ENCODE measurements at places on chromosomes 1 and 21.

GRCh38 chr1:156244126-156244525, 2.1 kb downstream of the BGLAP start:
- DNase-seq = no peak

DNA sequence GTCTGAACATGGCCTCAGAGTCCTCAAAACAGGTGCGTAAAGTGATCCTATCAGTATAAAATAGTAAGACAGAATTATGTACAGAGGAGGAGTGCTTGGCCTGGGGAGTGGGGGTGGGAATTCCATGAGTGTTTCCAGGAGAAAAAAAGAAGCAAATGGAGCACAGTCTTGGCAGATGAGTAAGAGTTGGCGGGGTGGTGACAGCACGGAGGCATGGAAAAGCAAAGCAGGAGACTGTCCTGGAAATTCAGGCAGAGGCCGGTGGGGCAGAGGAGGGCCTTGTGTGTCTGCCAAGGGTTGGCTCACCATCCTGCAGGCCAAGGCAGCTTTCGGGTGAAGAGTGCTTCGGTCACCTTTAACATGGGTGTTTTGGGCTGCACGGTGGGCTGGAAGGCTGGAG, 63.4 kb downstream of the OPTC start:
- DNase-seq = no peak

DNA sequence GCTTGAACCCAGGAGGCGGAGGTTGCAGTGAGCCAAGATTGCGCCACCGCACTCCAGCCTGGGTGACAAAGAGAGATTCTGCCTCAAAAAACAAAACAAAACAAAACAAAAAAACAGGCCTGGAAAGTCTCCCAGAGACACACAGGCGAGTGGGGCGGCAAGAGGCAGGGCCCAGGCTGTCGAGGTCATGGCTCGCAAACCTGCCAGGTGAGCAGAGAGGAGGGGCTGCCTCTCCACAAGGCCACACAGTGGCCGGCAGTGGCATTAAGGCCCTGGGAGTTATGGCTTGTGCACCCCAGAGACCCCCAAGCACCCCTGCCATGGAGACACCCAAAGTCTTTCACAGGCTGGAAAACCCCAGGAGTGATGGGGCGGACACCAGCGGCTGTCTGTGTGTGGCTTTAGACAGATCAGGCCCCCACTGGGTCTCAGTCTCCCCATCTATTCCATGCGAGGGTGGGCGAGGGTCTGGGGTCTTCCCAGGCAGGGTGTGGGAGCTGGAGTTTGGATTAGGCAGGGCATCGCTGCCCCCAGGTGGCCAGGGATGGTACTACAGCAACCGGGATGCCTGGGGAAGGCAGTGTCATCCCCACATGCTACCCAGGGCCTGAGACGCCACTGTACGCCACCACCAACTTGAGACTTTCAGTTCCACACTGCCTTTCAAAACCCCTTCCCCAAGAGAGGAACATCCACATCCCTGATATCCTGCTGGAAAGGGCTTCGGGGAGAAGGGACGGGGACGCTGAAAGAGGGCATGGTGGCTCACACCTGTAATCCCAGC, 7.3 kb upstream of the CTRC start:
- peak; percentile 68 for DNase-seq

DNA sequence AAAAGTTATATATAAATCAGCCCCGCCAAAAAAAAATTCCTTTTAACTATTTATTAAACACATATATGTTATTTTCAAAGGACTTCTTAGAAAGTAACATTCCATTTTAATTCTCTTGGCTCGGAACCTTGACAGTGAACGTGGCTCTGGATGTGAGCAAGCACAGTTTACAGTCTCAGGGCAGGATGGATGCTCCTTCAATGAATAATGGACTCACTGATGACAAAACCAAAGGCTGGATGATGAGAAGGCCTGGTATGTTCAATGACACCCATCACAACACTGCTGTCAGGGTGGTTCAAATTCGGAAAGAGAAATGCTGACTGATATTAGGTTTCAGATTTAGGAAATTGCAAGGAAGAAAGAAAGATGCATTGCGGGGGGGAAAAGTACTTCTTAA, 148.8 kb downstream of the SIPA1L2 start:
- no peak for DNase-seq

GRCh38 chr1:84956655-84957054, 40.3 kb downstream of the MCOLN2 start:
- no peak for DNase-seq

GRCh38 chr1:3231826-3232225, 162.8 kb downstream of the PRDM16 start:
- no peak for DNase-seq

GRCh38 chr1:66239834-66240233, 294.1 kb upstream of the SGIP1 start:
- no peak for DNase-seq

GRCh38 chr1:12276225-12276624, 46.4 kb downstream of the VPS13D start:
- no peak for DNase-seq

GRCh38 chr1:166489670-166490436, 323.1 kb upstream of the FAM78B start:
- no peak for DNase-seq

DNA sequence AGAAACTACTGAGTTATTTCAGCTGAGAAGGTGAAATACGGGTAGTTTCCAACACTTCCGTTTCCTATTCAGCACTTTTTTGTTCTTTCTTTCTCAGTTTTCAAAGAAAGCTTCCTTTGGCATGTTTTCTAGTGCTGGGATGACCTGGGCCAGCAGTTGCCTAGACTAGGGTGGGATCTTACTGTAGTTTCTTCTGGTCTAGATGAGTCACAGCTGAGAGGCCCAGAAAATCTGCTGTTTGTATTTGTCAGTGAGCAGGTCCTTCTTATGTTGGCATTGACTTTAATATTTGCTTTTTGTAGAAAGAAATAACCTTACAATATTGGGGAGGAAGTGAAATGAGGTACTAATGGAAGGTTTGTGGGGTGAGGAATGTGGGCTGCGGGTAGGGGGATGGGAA, 22.2 kb downstream of the C1orf21 start:
- DNase-seq = no peak

DNA sequence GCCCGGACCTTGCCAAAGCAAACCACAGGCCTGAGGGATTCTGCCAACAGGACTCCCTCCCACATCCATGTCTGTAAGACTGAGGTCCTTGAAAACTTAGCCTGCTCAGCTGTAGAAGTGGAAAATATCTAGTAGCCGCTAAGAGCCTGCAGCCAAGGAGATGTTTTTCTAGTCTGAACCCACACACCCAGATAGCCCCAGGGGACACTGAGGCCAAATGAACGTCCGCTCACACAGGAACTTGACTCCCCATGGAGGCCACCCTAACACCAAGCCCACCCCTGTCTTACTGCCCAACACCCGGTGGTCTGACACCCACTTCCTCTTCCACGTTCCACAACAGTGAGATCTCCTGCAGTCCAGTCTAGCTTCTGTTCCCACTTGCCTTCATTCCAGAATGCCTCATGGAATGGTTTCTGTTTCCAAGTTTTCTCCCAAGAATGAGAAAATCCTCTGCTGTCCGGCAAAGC, 174.8 kb downstream of the PLPP3 start:
- DNase-seq = no peak

DNA sequence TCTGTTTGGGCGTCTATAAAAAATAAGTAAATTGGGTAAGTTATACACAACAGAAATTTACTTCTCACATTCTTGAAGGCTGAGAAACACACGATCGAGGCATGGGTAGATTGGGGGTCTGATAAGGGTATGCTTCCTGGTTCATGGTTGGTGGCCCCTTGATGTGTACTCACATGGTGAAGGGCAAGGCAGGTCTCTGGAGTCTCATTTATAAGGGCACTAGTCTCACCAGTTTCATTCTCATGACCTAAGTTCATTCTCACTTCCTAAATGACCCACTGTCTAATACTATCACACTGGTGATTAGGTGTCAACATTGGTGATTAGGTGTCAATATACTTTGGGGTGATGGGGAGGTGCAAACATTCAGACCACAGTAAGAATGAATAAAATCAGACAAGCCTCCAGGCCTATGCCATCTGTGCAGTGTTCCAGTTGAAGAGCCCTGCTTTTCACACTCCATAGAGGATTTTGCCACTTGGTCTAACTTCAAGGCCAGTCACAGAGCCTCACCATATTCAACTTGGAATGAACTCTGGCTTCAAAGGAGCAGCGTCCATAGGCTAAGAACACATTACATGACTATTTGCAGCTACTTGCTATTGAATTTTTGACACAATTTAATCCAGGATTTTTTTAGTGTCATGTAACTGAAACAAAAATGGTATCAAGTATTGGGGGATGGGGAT, 2.5 kb upstream of the GBP4 start:
- no peak for DNase-seq
